Globus pallidus (tissue), 1 donor: ENCODE measurements at places on chromosomes 6 and 20.

GRCh38 chr20:18138639-18139583 lies 1.2 kb downstream of the KAT14 start:
- no peak for DNase-seq

GRCh38 chr20:10352934-10353824 lies 80.8 kb downstream of the MKKS start:
- DNase-seq, result no peak

GRCh38 chr6:43246301-43247113 lies 3.2 kb downstream of the TTBK1 start:
- DNase-seq, result peak; percentile 84

DNA sequence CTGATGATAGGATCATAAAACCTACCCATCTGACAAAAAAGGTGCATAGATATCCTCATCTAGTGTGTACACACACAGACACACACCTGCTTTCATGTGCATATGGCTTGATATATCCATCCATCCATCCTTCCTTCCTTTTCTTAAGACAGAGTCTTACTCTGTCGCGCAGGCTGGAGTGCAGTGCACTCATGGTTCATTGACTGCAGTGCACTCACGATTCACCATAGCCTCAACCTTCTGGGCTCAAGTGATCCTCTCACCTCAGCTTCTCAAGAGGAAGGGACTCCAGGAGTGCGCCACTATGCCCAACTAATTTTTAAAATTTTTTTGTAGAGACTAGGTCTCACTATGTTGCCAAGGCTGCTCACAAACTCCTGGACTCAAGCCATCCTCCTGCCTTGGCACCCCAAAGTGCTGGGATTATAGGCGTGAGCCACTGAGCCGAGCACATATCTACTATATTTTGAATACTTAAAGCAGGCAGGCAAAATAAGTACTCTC lies 27.1 kb downstream of the ADNP start:
- no peak for DNase-seq

DNA sequence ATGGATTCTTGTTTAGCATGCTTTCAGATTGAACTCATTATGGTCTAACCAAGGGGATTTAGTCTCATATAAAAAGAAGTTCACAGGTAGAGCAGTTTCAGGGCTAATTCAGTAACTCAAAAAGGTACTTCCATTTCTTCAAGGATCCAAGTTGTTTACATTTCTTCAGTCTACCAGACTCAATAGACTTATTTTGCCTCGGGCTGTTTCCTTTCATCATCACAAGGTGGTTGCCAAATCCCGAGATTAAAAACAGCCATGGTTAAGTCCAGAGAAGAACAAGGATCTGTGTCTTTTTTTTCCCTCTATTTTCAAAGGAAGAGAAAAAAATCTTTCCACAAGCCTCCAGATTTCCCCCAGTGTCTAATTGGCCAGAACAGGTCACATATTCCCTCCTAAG lies 69.8 kb upstream of the SNX9 start:
- DNase-seq, result no peak

DNA sequence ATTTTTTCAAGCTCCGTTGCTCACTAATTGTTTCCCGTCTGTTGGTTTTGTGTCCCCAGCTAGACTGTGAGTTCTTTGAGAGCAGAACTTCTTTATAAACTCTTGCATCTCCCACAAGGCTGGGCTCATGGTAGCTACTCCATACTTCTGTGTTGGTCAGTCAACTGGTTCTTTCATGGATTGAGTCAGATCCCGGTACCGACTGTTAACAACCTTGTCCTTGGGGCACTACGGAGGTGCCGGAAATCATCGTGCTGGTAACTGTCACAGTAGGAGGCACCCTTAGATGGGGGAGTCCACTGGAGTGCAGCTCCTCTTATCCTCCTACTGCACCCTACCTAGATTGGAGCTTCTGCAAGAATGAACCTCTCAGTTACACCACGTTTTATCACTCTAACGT lies 8.6 kb upstream of the STX16 start:
- no peak for DNase-seq

DNA sequence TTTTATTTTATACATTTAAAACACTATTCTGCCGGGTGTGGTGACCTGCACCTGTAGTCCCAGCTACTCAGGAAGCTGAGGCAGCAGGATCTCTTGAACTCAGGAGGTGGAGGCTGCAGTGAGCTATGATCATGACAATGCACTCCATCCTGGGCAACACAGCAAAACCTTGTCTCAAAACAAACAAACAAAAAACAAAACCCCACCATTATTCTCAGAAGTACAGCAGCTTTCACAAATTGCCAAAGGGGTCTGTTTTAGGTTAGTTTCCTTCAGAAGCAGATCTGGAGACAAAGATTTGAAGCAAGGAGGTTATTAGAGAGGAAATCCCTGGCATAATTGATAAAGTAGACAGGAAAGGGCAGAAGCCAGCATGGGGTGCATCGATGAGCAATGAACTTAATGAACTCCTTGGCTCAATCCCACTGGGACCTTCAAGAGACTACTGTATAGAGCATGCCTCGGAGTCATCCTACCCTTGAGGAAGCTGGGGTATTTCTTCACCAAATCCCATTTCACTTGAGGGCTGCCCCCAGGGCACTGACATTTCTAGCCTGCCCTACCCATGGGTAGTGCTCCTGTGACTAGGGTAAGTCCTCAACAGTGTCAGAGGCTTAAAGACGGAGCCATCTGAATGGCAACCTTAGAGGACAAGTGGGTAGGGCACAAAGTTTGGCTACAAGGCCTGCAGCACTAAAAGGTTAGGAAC lies 43.2 kb upstream of the DDR1 start:
- no peak for DNase-seq

DNA sequence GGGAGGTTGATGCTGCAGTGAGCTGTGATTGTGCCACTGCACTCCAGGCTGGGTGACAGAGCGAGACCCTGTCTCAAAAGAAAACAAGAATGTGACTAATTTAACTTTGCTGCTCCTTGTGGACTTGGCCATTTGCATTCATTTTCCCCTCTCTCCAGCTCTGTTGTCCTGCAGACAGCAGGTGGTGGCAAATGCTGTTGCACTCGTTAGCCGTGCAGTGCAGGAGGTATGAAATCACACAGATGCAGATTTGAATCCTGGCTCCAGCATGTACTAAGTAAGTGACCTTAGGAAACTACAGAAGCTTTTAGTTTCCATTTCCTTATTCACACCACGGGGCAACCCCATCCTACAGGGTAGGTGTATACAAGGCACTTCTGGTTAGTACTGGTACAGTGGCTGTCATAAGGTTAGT lies 9.6 kb upstream of the BEND3 start:
- DNase-seq, result no peak

- no peak for DNase-seq
Measured at GRCh38 chr20:62374331-62375152, 7.4 kb upstream of the LAMA5 start.

DNA sequence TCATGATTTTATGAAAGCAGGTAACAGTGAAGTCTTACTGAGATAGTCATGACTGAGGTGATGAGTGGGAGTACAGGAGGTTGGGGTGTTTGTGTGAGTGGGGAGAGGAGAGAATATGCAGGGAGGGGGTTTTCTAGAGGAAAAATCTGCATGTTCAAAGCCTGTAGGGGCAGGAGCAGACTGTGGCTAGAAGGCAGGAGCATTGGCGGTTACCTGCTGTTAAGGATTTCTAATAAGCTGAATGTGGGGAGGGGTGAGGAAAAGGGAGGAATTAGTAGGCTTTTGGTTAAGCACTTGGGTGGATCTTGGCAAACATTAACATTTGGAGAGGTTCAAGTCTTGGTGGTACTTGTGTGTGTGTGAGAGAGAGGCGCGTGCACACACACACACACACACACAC lies 70.8 kb downstream of the EYA4 start:
- DNase-seq, result no peak

GRCh38 chr6:24923885-24924401 lies 11.8 kb downstream of the RIPOR2 start:
- DNase-seq, result no peak

DNA sequence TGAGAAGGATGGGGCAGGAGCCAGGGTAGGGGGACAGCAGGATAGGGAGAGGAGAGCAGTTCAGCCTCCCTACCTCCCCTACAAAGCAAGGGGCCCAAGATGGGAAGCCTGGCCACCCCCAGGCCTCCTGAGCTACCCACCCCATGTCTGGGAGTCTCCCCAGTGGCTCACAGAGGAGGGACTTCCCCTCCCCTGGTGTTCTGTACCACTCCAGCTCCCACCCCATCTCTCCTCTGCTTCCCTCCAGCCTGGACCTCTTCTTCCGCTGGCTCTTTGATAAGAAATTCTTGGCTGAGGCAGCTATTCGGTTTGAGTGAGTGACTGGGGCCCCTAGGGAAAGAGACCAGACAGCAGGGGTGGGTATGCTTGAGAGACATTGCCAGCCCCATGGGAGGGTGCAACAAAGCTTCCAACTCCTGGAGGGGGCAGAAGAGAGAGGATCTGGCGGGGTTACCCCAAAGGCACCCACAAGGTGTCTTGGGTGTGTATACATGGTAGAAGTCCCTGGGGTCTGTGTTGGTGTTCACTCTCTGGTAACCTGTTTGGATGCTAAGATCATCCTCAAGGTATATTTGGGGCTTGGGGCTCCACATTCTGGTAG lies 8.2 kb upstream of the CAPN11 start:
- DNase-seq, result no peak

GRCh38 chr6:14682812-14683211 lies 563.1 kb upstream of the JARID2 start:
- DNase-seq, result no peak

- DNase-seq, result no peak
Measured at GRCh38 chr6:116436586-116436985, 24.6 kb upstream of the CALHM6 start.

DNA sequence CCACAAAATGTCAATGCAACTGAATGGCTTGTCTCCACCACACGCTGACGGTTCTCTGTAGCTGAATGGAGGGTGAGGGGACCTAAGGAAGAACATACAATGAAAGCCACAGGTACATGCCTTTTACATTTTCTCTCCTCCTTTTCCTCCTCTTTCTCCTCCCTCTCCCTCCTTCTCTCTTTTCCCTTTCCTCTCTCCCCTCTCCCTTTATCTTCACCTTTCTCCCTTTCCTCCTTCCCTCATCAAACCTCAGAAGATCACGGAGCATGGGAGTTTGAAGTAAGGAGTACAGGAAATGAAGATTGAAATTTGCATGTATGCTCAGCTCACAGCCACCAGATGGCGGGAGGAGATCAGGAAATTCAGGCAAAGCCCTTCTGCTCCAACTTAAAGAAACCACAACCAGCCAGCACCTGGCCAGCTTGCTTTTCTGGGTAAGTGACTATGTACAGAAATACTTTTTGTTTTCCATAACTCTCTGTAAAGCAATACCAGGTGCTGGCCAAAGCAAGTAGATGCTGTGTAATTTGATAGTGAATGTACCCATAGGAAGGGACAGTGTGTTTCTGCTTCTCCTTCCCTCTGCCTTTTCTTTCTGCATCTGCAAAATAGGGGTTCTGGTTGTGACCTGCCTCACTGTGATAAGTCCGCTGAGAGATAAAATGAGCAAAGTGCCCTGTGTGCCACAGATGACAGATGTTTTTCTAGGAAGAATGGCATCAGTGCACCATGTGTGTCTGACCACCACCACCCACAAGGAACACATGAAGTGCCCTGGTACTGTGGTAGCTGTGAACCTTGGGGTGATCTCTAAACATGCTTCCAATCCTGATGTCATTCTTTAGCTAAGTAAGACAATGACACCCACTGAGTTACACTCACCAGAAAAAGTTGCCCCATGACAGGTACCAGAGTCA lies 18.6 kb upstream of the FOXO3 start:
- peak; percentile 74 for DNase-seq

DNA sequence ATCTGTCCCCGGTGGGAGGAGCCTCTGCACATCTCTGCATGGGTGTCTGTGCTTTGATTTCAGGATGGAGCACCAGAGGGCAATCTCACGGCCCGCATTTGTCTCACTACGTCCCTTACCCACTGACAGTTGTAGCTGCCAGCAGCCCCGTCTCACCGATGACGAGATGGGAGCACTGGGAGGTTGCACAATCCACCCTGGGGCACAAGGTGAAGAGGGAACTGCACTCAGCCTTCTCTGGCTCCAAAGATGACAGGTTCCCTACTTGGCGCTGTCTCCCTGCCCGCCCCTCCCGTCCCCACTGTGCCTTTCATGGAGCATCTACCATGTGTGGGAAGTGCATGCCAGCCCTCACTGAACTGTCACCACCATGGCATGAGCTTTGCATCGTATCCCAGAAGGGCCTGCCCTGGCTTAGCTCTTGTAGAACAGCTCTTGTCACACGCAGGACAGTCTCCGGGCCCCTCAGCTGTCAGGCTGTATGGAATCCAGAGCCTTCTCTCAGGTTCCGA lies 99.9 kb upstream of the PMEPA1 start:
- no peak for DNase-seq

DNA sequence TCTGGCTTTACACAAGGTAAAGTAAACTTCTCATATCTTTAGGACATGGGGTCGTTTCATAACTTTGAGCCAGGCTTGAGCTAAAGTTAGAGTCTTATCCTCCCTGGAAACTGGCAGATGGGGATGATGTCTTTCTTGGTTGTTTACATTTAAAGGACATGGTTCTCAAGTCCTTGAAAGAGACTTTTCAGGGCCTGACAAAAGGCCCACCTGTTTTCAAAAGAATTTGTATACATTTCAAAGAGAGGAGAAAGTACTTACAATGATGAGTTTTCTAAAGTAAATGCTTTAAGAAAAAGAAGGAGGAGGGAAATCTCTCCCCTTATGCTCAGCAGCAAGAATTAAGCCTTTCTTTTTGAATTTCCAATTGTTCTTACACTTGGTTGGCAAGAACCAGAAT lies 45.7 kb upstream of the TINAG start:
- DNase-seq, result no peak

- DNase-seq, result no peak
Measured at GRCh38 chr20:50522053-50522674, 12.0 kb downstream of the PTPN1 start.

GRCh38 chr6:355373-356208 lies 36.0 kb upstream of the IRF4 start:
- no peak for DNase-seq

- DNase-seq, result peak; percentile 30
Measured at GRCh38 chr6:8219352-8219943, 117.1 kb upstream of the EEF1E1 start.

GRCh38 chr20:49863666-49864065 lies 51.0 kb downstream of the SLC9A8 start:
- no peak for DNase-seq

DNA sequence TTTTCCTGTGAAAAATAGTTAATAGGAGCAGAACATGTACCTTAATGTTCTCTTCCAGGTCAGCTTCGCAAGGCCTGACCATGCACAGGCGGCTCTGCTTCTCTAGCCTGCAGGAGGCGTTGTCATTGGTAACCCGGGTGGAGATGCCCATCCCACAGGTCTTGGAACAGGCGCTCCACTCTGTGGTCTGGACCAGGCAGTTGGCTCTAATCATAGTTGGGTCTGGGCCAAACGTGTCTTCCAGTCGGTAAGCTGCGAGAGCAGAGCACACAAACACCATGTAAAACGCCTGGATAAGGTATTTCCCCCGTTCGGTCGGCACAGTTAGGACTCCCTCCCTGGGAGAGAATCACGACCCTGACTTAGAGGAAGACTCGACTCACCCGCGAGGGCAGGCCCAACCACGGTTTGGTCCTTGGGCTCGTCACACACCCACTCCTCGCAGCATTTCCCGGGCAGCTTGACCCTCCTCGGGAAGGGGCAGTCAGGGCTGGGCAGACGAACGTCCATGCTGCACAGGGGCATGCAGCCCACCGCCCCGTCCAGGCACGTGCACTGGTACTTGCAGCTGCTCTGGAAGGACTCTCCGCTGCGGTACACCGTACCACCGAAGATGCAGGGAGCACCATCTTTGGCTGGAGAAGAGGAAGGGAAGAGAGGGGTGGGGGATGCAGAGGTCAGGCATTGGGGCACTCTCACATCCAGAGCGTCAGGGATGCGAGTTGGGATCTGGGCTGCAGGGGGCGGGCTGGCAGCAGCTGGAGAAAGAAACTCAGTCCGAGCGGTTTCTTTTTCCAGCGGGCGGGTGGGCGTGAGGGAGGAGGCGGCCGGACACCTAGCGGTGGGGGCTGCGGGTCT lies 1.0 kb downstream of the CCN2 start:
- peak; percentile 72 for DNase-seq
